ENCODE measurements at places on chromosomes 3 and 15.

GRCh38 chr3:44510000-44510368 lies 32.5 kb upstream of the ZNF445 start:
- DNase-seq = no peak

- DNase-seq = no peak
These were observed 856.2 kb downstream of the TUSC7 start for GRCh38 chr3:117565777-117566176.

DNA sequence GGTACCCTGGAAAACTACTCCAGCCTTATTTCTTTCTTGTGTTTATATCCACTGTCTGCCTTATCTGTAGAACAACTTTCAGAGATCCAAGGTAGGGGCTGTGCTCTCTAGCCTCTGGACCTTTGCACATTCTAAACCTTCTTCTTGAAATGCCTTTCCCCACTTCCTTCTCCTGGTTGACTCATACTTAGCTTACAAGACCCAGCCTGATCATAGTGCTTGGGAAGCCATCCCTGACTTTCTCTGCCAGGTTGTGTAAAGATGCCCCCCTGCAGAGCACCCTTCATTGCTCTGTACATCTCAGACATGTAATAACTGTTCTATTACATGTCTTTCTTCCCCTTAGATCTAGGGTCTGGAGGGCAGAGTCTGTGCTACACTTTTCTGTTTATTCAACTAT lies 50.1 kb downstream of the PPM1L start:
- no peak for DNase-seq

DNA sequence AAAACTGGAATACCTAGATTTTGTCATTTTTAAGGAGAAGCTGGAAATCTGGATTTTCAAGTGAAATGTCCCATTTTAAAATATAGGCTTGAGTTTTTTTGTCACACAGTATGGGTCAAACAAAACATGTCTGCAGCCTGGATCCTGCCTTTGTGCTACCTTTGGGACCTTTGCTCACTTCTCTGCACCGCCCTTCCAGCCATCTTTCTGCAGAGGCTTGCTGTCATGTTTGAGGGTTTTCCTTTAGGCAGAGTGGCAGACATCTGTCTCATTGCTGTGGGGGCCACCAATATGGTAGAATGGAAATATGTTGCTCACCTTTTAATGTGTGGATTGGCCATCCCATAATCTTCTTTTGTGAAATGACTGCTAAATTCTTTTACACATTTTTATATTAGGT lies 136.3 kb downstream of the EEFSEC start:
- no peak for DNase-seq

DNA sequence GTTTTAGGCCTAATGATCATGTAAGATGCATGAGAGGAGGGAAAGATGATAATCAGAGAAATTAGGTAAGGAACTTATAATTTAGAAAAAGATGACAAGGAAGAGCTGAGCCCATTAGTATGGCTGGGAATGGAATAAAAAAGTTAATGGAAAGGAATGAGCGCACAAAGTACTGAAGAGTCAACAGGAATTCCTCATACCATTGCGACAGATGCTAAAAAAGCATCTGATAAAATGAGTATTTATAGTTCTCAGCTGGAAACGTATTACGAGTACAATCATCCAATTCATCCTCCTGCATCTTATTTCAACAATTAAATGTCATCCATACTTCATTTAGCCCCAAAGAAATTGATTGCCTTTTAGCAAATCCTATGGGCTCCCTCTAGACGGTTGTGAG lies 58.9 kb downstream of the TMCC1 start:
- DNase-seq = no peak

Measured in astrocyte of the hippocampus (primary cell).